ENCODE measurements at places on chromosomes 4 and X. TPM values are rescaled to one million over a fixed set of nuclear protein-coding genes. Genes with fewer than 3 reads are reported as not detected.

S100P gene
- 30.4 TPM for polyA plus RNA-seq

NSG1 gene
- 5.4 TPM for polyA plus RNA-seq

TMPRSS11F gene
- not detected for polyA plus RNA-seq

RTL9 gene
- polyA plus RNA-seq, result 0.21 TPM

- DNase-seq, result no peak
These were observed 324.1 kb downstream of the OPHN1 start for GRCh38 chrX:68109162-68109561.

DNA sequence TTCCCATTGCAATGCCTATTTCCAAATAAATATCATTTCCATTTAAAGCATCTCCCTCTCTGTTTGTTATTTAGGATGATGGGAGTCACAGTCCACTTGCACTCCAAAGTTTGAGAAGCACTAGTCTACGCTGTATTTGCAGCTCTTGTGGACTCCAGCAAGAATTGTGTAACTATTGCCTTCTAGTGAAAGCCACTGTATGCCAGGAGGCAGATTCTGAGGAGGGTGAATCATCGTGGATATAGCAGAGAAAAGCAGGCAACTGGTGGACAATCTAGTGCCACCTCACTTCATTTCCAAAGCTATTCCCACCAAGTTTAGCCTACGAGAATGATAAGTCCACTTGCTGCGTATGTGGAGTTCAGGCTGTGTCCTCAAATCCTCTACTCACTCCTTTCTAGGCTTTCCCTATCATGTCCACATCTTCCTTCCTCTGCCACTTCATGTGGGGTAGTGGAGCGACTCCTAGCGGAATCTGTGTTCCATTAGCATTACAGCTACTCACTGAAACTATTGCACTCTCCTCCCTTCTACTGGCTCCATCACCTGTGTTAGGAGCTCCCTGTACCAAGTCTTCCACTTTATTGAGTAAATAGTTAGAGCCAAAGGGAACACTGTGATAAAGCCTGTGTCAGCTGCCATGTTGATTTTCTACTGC lies 501.8 kb upstream of the GALNT7 start:
- no peak for DNase-seq

- DNase-seq, result no peak
These were observed 72.0 kb downstream of the IL1RAPL1 start for GRCh38 chrX:28659269-28659668.

DNA sequence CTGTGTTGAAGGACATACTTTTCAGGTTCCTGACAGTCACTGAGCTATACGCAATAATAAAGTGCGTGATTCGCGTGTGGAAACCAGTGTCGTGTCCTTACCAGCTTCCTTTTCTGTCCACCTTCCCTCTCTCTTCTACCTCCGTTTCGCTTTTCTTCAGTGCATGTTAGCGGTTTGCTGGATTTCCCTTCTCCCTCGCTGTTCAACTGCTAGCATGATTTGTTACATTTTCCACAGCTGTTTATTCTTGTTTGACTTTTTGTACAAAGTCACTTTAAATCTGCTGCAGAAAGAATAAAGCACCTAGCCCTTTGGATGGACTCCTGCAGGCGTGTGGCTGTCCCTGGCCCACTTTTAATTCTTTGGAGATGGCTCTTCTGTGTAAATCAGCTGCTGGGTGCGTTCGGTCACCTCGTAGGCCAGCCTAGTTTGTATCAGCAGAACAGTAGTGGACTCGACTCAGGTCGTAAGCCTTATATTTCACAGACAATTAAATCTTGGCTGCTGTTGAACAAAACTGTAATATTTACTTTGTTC lies 8.9 kb upstream of the HAND2 start:
- DNase-seq, result no peak

- DNase-seq, result no peak
These were observed 193.5 kb downstream of the CFAP299 start for GRCh38 chr4:80529026-80529425.

DNA sequence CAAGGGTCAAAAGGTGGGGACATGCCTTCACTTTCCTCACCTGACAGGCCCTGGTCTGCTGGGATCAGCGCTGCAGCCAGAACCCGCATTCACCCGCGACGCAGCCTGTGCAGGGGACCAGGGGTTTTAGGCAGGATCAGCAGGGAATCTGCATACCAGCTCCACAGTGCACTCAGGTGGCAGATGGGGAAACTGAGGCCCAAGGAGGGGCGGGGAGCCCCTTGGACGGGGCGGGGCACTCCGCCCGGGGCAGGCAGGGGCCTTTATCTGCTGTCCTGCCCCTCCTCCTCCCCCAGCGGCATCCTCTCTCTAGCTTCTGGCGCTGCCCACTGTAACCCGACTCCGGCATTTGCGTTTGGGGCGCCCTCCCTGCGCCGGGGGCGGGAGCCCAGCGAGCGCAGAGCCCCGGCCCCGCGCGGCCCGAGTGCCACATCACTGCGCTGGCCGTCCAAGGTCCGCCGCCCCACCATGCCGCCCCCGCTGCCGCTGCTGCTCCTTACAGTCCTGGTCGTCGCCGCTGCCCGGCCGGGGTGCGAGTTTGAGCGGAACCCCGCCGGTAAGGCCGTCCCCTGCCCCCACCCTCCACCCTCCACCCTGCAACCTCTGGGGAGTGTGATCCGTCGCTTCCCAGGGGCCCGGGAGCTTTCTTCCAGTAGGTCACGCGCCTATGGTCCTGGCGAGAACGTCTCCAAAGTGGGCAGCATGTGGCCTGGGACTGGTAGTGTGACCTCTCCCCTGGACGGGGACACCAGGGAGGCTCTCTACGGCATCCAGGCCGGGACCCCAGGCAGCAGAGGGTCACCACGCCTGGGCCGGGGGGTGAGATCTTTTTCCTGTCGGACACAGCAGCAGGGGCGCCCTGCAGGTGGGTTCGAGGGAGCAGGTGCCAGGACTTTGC lies at the start of gene CPZ:
Gene CPZ, plus strand, starts transcription at position 400 of the 898 bp plus-strand sequence. Its CDS starts 69 bp downstream, at position 469.
- DNase-seq, result no peak

DNA sequence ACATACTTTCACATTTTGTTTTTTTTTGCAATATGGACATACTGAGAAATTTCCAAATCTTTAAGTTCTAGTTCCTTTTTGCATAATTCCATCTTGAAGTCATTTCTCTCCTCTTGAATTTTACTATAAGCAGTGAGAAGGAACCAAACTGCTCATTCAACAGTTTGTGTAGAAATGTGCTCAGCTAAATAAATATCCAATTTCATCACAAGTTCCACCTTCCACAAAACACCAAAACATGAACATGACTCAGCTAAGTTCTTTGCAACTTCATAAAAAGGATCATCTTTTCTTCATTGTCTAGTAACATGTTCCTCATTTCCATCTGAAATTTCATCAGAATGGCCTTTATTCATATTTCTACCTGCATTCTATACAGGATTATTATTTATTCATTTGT lies 77.3 kb upstream of the FGF13 start:
- no peak for DNase-seq
